ENCODE measurements at places on chromosomes 6 and 20.

DNA sequence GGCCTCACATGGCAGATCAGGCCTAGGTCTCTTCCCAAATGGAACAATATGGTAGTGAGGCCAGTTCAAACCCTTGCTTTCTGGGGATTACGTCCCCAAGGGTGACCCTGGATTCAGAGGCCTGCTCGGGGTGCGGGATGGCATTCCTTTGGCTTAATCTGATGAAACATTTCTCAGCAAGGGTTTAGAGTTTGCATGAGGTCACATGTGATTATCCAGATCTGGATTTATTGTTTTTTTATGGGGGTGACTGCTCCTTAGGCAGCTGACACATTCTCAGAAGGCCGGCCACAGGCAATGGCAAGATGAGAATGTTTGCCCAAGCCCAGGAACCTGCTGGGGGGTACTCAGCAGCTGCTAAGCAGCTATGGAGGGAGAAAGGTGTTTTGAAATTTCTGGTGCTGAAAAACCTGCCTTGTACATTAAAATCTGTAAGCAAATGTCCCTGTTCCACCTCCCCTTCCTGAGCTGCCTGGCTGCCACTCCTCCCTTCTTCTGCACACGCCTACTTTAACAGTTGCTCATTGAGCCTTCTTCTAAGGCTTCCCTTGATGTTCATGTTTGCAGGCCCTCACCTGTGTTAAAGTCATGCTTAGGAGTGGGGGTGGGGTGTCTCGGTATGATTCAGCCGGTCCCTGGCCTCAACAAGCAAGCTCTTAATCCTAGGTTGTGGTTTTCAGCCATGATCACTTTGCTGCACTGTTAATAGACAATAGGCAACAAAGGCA is 37.9 kb upstream of the FUCA2 start:
- DNase-seq: no peak

- DNase-seq: no peak
Observed at GRCh38 chr20:24812373-24812772, 136.7 kb upstream of the CST7 start.

DNA sequence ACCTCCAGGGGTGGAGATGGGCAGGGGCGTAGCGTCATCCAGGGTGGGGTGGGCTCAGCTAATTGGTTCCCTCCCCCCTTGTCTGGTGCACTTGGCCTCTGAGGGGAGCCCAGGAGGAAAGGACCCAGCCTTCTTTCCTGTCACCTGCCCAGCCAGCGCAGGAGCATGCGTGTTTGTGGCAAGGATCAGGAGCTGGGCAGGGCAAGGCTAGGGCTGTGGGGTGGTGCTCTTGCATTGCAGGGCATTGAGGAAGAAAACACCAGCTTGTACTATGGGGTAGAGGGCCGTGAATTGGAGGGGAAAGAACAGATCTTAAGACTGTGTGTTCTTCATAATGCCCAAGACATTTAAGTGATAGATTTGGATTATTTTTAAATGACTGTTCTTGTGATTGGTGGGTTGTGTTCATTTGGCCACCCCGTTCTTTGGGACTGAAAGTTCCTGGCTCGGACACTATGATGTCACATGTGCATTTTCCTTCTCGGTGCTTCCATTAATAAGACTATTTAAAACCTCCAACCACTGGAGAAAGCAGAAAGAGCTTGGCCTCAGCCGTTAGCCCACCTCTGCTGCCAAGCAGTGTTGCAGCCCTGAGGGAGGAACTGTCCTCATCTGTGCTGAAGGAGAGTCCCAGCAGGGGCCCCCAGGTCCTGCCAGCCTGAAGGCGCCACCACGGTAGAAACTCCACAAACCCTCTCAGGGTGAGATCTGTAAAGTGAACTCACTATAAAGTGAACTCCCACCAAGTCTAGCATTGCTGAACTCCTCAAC is 136.2 kb upstream of the INSM1 start:
- no peak for DNase-seq

DNA sequence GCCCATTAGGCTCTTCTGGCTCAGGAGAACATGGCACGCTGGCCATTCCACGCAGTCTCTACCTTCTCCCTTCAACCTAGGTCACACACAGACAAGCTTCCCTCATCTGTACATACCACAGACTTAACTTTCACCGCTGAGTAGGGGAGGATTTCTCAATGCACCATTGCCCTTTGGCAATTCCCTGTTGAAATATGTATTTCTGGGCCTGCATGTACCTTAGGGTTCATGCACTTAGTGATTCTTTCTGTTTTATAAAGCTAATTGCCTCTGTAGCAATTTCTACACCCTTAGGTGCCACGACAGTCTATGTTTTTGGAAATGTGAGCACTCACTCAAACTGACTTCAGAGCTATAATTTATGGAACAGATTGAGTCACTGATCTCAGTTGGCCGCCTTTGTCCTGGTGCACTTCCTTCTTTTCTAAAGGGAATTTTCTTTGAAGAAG is 253.8 kb upstream of the PRDM1 start:
- DNase-seq: no peak

DNA sequence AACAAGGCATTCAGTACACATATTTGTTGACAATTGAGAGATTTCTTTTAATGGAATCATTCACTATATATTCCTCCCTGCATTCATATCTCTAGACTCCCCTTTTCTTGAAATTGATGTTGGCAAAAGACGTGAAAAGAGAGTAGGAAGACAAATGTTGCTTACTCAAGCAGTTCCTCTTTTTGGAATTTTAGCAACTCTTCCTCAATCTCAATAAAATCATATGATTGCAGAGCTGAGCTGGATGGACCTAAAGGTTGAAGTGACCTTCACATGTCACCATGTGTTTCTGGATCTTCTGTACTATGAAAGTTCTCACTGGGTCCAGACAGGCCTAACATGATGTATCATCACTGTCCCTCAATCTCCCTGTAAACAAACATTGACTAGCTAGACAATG is 18.6 kb downstream of the ADGRF1 start:
- no peak for DNase-seq

- DNase-seq: no peak
Observed at GRCh38 chr20:12914804-12915203, 94.0 kb upstream of the SPTLC3 start.

Data from pons (tissue), 1 donor.